ENCODE measurements at places on chromosomes 7 and 10.

DNA sequence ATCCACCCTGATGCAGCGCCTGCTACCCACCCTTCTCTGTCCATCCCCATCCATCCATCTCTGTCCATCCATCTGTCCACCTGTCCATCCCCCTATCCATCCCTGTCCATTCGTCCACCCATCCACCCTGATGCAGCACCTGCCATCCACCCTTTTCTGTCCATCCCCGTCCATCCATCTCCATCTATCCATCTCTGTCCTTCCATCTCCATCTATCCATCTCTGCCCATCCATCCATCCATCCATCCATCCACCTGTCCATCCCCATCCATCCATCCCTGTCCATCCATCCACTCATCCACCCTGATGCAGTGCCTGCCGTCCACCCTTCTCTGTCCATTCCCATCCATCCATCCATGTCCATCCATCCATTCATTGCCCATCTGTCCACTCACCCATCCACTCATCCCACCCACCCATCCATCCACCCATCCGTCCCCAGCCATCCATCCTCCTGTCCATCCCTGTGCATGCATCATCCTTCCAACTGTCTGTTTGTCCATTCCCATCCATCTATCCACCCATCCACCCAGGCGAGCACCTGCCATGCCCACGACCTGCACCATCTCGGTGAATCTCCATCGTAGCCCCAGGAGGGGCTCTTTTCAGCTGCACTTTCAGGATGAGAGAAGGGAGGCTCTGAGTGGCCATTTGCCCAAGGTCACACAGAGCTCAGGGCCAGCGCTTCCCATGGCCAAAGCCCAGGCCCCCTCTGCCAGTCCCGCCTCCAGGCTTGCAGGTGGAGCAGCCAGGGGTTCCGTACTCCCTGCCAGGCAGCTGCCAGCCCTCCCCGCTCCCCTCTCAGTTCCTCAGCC, 137.4 kb downstream of the LHPP start:
- no peak for DNase-seq

- no peak for DNase-seq
Observed at GRCh38 chr7:5088906-5089305, 43.2 kb downstream of the RBAK start.

GRCh38 chr10:3687510-3688081, 97.4 kb downstream of the KLF6 start:
- DNase-seq: no peak

- DNase-seq: no peak
Observed at GRCh38 chr10:70695241-70696030, 23.1 kb downstream of the ADAMTS14 start.

DNA sequence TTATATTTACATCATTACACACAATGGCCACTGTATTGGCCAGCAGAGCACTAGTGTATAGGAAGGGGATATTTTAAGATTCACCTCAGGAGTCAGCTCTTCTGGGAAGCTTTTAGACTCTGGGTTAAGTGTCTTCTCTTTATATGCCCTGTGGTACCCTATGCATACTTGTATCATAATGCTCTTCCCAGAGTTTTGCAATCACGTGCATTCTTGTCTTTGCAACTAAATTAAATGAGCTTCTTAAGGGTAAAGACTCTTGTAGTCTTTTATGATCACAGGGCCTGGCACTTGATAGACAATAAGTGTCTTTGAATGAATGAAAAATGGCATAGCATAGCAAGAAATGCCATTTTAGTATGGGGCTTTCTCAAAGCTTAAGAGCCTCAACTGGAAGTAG, 35.4 kb upstream of the ARMS2 start:
- DNase-seq: no peak

- DNase-seq: no peak
Observed at GRCh38 chr7:155166108-155166507, 96.0 kb downstream of the HTR5A start.

DNA sequence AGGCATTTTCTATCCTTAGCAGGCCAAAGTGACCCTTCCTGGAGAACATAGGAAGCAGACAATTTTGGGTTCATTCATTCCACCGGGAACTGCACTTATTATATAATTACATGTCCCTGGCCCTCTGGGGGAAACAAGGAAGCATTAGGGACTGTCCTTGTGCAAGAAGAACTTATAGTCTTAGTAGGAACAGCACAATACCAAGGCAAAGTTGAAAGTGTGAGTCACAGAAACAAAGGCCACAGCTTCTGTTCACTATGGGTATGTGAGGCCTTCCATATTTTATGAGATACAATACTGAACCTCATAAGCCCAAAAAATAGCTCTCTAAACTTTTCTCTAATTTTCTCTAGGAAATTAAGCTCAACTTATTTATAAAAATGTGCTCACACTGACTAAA, 18.4 kb upstream of the AKR1B10 start:
- no peak for DNase-seq

GRCh38 chr7:41825927-41826480, 123.1 kb upstream of the INHBA start:
- no peak for DNase-seq

DNA sequence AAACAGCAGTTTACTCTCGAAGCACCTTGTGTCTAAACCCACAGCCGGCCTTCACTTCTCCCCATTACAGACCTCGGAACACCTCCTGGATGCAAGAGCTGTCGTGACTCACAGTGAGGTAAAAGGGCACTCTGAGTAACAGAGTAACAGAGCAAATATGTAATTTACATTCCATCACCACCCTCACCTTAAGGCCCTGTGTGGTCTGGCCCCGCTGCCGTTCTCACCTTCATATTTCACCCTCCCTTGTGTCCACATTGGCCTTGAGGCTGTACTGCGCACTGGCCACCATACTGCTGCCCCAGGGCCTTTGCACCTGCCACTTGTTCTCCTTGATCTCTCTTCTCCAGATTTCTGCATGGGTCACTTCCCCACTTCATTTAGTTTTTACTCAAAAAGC, 12.6 kb downstream of the FFAR4 start:
- DNase-seq: peak; percentile 41

- DNase-seq: peak; percentile 76
Observed at GRCh38 chr10:46033602-46034011, 3.2 kb upstream of the NCOA4 start.

DNA sequence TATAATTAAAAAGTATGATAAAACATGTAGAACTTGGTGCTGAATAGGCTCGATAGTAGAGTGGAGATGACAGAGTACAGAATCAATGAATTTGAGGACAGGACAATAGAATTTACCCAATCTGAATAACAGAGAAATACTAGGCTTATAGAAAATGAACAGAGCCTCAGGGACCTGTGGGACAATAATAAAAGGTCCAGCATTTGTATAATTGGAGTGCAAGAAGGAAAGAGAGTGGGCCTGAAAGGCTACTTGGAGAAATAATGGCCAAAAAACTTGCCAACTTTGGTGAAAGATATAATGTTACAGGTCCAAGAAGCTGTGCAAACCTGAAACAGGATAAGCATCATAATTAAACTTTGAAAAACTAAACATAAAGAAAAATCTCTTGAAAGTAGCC, 227.3 kb downstream of the CXCL12 start:
- DNase-seq: no peak

DNA sequence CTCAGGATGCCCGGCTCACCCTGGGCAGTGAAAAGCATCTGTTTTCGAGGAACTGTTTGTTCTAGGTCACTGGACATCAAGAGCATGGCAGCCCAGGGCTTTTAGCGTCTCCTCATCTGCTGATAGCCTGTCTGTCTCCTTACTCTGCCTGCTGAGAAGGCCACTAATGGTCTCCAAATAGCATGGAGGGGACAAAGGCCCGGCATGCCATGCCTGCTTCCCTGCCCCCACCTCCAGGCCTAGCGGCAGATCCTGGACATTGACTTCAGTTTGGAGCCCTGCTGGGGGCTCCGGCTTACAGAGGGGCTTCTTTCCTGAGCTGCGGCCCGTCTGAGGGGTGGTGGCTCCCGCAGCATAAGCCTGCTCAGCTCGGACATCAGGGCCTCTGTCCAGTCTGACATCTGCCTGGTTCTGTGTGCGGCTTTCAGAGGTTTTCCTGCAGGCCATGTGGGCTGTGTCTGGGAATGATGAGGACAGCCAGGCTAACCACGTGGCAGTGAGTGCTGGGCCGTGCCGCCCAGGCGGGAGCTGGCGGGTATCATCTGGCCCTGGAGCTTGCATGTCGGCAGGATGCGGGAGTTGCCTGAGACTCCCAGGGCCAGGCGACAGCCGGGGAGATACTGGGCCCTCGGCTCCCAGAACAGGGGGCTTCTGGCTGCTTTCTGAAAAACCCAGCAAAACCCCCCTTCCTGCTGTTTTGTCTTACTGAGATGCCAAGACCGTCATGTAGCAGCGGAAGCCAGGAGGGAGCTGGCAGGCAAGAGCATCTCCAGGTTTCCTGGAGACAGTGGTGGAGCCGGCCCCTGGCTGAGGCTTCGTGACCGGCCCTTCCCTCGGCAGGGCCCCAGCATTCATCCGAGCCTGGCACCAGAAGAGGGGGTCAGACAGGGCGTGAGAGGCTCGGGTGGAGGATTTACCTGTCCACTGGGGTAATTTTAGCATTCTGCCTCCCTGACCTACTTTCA, 9.2 kb downstream of the PFKFB3 start:
- DNase-seq: no peak

DNA sequence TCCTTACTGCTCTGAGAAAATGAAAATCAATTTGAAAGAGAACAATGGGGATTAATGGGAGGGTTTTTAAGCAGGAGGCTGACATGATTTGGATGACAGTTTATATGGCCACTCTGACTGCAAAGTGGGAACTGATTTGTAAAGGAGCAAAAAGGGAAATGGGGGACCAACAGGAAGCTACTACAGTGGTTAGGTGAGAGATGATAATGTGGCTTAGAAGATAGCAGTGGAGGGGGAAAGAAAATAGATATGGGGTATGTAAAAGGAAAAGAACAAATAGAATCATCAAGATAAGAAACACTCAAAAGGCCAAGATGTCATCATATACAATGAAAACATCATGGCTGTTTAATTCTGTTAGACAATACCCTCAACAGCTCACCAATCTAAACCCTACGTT, 177.5 kb downstream of the ANK3 start:
- DNase-seq: no peak

DNA sequence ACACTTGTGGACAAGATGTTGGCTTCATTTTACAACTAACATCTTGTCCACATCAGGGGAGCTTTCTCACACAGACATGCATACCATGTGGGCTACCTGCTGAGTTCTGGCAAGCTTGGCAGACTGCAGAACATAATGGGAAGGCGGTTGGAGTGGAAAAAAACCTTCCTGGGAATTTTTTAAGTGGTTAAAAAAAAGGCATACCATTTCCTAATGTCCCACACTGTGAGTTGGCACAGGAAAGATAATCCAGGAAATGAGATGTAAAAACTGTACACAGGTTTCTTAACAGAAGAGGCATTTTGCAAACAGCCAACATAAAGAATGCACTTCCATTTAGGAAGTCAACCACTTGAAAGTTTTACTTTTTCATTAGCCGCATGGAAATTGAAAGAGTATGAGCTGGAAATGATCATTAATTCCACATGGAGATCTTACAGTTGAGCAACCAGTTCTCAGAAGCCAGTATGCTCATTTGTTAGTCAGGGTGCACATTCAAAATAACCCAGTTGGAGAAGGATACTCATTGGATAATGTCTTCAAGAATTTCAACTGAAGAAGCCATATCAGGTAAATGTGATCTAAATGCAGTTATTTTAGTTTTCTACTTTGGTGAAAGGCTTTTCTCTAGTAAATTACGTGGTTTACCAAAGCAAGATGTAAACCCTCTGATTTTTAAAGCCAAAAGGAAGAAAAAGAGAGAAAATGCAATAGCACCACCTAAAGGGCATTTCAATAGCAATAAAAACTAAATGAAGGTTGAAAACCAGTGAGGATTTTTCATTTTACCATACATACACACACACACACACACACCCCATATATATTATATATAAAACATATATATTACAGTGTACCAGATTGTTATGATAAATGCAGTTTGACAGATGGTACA, 194.0 kb downstream of the TAX1BP1 start:
- DNase-seq: peak; percentile 33

GRCh38 chr7:108083980-108084379, 46.2 kb downstream of the LAMB4 start:
- DNase-seq: no peak

GRCh38 chr7:129952086-129952652, 591 bp downstream of the UBE2H start:
- DNase-seq: peak; percentile 54

GRCh38 chr7:121966276-121966934, 93.4 kb downstream of the PTPRZ1 start:
- no peak for DNase-seq

GRCh38 chr7:54632696-54633095, 90.5 kb downstream of the VSTM2A start:
- DNase-seq: no peak

DNA sequence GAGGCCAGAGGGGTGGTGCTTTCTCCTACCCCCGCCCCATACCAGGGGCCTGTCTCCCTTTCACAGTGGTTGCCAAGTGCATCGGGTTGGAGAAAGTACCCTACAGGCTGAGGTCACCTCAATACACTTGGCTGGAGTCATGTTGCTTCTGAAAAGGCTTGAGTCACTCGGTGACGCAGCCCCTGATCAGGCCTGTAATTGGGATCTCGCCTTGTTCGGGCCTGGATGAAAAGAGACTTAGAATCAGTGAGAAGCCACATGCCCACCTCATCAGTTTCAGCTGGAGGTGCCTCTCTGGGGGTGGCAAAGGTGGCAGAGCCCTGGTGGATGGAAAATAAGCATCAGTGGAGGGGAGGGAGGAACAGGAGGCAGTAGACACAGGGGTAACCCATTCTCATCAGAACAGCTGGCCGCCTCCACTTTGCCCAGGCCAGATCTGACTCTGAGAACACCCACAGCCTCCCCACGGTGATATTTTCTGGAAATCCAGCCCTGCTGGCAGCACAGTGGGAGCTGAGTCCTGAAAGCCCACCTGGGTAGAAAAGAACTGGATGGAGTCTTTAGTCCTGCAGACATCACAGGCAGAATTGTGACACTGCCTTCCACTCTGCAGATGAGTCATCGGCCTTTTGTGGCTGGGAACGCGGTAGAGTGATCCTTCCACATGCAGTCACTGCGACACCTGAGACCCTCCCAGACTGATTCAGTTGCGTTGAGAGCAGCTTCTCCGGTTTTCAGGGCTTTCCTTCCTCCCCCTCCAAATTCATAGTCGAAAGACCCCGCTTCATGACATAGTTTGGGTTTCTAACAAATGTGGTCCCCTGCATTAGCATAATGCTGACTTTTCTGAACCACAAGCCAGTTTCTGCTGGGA, 108.0 kb downstream of the GRK5 start:
- DNase-seq: peak; percentile 91

DNA sequence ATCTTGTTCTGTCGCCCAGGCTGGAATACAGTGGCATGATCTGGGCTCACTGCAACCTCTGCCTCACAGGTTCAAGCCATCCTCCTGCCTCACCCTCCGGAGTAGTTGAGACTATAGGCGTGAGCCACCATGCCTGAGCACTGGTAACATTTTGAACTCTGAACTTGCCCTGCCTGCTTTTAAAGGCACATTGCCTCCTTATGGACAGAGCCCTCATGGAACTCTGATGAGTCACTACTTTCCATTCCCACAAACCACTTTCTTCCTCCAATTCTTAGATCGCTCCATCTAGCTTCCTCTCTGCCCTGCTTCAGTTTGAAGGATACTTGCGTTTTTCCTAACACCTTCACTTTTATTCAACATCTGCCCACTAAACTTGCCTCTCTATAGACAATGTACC, 38.1 kb downstream of the PRPS1L1 start:
- DNase-seq: peak; percentile 9

All from ACHN (cell line).